ENCODE measurements at places on chromosomes 11 and 22. TPM values are rescaled to one million over a fixed set of nuclear protein-coding genes. Genes with fewer than 3 reads are reported as not detected.
A peak's percentile ranks its signal among the peaks of the same experiment; 100 is the strongest.

DNA sequence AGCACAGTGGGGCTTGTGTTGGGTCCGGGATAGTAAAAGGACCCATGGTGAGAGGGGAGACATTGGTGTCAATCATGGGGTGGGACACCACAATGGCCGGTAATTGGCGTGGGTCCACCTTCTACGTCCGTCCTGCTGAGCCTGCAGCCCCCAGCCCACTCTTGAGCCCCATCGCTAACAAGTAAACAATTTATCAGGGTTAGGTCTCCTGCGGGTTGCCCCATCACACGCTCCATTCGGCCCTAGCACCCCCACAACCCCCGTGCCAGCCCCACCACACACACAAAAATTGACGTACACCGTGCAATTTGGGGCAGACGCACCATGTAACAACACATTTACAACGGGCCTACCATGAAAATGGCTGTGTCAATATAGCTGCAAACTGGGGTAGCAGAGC is 86.5 kb upstream of the HTATIP2 start:
- no peak for DNase-seq
- no peaks in the 10 kb centered on the region for H3K27me3 ChIP-seq
- H3K4me3 ChIP-seq = no peak overlapping the region
- H3K27ac ChIP-seq = no peak overlapping the region

GRCh38 chr22:26169315-26170111 is at the start of gene SEZ6L:
Gene SEZ6L, plus strand, starts transcription at chr22:26169462. Its CDS starts 208 bp downstream, at chr22:26169670.
- no peaks in the 10 kb centered on the region for H3K36me3 ChIP-seq
- peaks cover 27% of the 10 kb centered on the region for H3K4me1 ChIP-seq
- peak; percentile 75 for DNase-seq
- peak within 1 kb of the TSS; percentile 45 for H3K4me3 ChIP-seq
- no peak within 1 kb of the TSS for H3K27ac ChIP-seq

GRCh38 chr11:127273593-127274327 is 273.2 kb upstream of the KIRREL3 start:
- H3K27ac ChIP-seq = no peak overlapping the region
- no peaks in the 10 kb centered on the region for H3K4me1 ChIP-seq
- no peak for DNase-seq
- H3K4me3 ChIP-seq = no peak overlapping the region

- DNase-seq = no peak
- H3K36me3 ChIP-seq = no peaks in the 10 kb centered on the region
- peaks cover 6% of the 10 kb centered on the region for H3K27me3 ChIP-seq
- no peaks in the 10 kb centered on the region for H3K4me1 ChIP-seq
These were observed 25.0 kb upstream of the SYN3 start for GRCh38 chr22:33083212-33083611.

DNA sequence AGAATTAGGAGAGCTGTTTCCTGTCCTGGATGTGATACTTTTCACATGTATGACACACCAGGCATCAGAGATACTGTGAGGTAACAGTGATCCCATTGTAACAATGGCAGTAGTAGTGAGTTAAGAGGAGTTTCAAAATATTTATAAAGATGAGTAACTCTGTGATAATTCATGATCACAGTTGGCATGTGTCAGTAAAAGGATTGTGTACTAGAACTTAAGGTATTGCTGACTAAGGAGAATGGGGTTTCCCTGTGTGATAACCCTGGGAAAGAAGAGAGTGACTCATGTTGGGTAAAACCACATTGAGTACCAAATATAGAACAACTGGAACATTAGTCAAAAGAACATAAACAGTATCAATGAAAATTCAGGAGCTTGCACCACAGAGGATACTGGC is 22.9 kb upstream of the SLC5A1 start:
- peaks cover 6% of the 10 kb centered on the region for H3K27me3 ChIP-seq
- no peaks in the 10 kb centered on the region for H3K4me1 ChIP-seq
- H3K27ac ChIP-seq = no peak overlapping the region
- no peak overlapping the region for H3K4me3 ChIP-seq

DNA sequence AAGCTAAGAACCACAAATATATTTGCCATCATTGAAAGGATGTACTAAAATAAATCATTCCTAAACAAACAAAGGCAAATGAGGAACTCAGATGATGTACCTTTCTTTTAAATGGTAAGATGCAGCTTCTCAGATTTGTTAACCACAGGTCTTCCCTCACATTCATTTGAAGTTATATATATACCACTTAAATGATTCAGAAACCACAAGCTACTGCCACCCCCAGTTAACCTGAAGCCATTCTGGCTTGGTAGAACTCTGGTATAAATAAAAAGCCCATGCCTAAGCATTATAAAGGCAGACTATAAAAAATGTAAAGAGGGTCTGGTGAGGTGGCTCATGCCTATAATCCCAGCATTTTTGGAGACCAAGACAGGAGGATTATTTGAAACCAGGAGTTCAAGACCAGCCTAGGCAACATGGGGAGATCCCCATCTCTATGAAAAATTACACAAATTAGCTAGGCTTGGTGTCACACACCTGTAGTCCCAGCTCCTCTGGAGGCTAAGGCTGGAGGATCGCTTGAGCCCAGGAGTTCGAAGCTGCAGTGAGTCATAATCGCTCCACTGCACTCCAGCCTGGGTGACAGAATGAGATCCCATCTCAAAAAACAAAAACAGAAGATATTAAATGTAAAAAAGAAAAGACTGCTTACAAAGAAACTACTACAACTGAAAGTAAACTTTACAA is 1185.3 kb downstream of the JRKL start:
- no peak overlapping the region for H3K27ac ChIP-seq
- H3K4me1 ChIP-seq = no peaks in the 10 kb centered on the region
- no peaks in the 10 kb centered on the region for H3K36me3 ChIP-seq
- no peak for DNase-seq

- H3K27me3 ChIP-seq = no peaks in the 10 kb centered on the region
- no peak overlapping the region for H3K27ac ChIP-seq
- DNase-seq = no peak
- H3K4me3 ChIP-seq = no peak overlapping the region
These were observed 74.1 kb downstream of the LRP5 start for GRCh38 chr11:68386331-68386978.

GRCh38 chr11:73423506-73423905 is 47.3 kb downstream of the RELT start:
- H3K27me3 ChIP-seq = no peaks in the 10 kb centered on the region
- no peak overlapping the region for H3K4me3 ChIP-seq
- peaks cover 10% of the 10 kb centered on the region for H3K36me3 ChIP-seq
- H3K27ac ChIP-seq = no peak overlapping the region

DNA sequence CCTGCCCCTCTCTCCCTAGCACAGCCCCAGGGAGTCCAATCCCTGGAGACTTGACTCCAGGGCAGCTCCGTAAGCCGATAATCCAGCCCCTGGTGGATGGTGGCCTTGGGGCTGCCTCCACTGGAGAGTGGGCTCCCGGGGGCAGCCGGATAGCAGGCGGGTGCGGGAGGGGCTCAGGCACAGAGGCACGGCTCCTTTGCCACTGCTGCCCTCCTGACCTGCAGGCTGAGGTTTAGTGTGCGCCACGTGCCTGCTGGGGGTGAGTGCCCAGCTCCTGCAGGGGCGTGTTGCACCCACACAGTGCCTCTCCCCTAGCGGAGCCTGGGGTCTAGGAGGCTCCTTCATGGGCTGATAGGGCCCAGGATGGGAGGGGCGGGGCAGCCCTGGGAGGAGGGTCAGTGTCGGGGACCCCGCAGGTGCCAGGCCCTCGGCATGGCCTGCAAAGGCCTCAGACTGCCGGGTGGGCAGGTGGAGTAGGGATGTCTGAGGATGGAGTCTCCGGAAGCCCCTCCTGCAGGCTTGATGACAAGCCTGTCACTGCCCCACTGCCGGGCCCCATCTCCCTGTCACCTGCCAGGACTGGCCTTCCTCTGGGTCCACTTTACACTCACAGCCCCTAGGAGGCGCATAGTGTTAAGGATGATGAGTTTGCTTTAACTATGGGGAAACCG is 5.6 kb downstream of the DUSP8 start:
- H3K27ac ChIP-seq = no peak overlapping the region
- peaks cover 15% of the 10 kb centered on the region for H3K27me3 ChIP-seq
- peaks cover 3% of the 10 kb centered on the region for H3K36me3 ChIP-seq
- H3K4me3 ChIP-seq = no peak overlapping the region
- peak; percentile 11 for DNase-seq

DNA sequence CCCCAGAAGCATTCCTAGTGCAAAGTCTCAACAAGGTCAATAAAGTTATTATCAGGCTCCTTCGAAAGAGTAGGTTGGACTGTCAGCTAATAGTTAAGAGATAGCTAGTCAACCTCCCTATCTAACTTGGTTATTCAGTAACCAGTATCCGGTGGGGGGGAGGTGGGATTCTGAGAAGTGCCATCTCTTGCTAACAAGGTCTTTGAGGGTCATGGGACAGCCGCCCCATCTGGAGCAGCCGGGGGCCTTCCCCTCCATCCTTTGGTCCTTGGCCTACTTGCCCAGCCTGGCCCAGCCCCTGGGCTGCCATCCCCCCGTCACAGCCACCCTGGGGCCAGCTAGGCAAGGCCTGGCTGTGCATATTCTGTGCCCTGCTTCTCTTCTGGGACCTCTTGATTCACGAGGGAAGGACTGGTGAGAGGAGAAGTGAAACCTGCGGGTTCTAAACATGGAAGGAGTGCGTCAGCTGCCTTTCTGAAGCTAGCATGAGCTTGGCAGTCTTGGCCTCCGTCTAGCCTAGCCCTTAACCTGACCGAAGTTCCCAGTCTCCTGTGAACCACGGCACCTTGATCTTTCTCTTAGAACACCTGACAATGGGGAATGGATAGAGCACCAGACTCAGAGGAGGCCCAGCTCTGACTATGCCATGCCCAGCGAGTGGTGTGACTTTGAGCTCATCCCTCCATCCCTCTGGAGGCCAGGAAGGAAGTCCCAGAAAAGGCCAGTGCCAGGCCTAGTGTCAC is 9.3 kb downstream of the SLC37A2 start:
- H3K27ac ChIP-seq = no peak overlapping the region
- H3K27me3 ChIP-seq = peaks cover 11% of the 10 kb centered on the region
- peaks cover 17% of the 10 kb centered on the region for H3K4me1 ChIP-seq

DNA sequence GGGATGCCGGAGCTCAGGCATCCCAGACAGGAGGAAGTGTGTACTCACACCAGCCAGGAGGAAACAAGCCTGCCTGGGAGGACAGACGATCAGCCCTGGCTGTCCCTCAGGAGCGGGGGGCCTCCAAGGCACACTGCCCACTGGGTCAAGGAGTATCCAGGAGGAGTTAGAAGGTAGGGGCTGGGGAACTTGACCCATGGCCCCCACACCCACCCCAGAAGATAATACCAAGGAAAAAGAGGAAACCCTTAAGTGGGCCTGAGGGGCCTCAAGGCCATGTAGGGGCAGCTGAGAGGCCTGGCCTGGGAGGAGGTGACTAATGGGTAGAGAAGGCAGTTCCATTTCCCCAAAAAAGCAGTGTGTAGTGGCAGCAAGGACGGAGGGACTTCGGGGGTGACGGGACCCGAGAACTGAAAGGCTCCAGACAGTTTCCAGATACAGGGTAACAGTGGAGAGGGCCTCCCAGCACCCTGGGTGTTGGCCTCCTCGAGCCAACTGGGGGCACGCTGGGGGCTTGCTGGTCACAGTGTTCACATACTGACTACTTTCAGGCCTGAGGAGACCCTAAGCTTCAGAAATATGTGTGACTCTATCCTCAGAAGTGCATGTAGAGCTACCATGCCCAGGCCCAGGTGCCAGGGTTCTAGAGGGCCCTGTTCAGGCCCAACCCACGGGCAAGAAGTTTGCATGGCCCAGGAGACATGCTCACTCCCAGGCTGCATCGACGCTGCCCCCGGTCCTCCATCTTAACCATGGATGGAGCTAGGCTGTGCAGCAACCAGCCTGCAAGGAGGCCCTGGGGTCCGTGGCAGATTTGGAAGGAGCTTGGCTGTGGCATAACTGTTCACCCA is 75.7 kb upstream of the PITPNB start:
- H3K4me3 ChIP-seq = no peak overlapping the region
- no peaks in the 10 kb centered on the region for H3K27me3 ChIP-seq
- H3K27ac ChIP-seq = no peak overlapping the region
- no peak for DNase-seq
- H3K4me1 ChIP-seq = no peaks in the 10 kb centered on the region

GRCh38 chr11:91794146-91794545 is 430.5 kb upstream of the FAT3 start:
- no peak for DNase-seq
- H3K4me1 ChIP-seq = no peaks in the 10 kb centered on the region
- no peaks in the 10 kb centered on the region for H3K36me3 ChIP-seq

GRCh38 chr11:123000721-123001120 is 19.1 kb upstream of the BSX start:
- no peaks in the 10 kb centered on the region for H3K4me1 ChIP-seq
- peaks cover 34% of the 10 kb centered on the region for H3K27me3 ChIP-seq
- H3K36me3 ChIP-seq = no peaks in the 10 kb centered on the region
- no peak for DNase-seq
- no peak overlapping the region for H3K4me3 ChIP-seq

- DNase-seq = no peak
- no peaks in the 10 kb centered on the region for H3K4me1 ChIP-seq
- no peak overlapping the region for H3K27ac ChIP-seq
- no peaks in the 10 kb centered on the region for H3K36me3 ChIP-seq
These were observed 18.6 kb downstream of the KCNC1 start for GRCh38 chr11:17753153-17753552.

DNA sequence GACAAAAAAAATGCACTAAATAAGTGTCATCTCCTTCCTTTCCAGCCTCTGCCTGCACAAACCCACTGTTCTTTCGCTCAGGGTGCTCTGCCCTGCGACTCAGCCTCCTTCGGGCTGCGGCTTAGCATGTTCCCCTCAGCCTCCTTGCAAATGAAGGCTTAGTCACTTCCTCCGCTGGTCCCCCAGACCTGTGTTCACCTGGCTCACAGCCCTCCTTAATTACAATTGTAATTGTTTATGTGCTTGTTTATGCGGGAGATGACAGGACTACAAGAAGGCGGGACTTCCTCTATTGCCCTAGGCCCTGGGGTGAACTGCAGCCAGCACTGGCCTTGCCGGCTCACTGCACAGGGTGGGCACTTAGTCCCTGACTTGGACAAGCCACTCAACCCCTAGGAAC is 303.6 kb downstream of the KIRREL3 start:
- no peaks in the 10 kb centered on the region for H3K36me3 ChIP-seq
- H3K27me3 ChIP-seq = no peaks in the 10 kb centered on the region
- no peak overlapping the region for H3K27ac ChIP-seq
- no peaks in the 10 kb centered on the region for H3K4me1 ChIP-seq

DNA sequence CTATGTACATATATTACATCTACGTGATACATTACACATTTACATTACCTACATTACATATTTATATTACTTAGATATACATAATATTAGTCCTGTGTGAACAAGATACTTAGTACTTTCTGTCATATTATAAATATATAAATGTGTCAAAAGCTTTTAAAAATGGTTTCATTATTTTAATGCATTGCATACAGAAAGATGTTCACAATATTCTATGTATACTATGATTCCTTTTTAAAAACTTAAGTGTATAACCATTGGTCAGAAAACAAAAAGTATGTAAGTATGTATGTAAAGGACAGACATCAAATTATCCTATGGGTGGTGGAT is 647 bp upstream of the ZW10 start:
- DNase-seq = no peak
- no peaks in the 10 kb centered on the region for H3K27me3 ChIP-seq
- H3K27ac ChIP-seq = peak overlapping the region; percentile 90
- H3K36me3 ChIP-seq = peaks cover 17% of the 10 kb centered on the region

TEF gene
- 12.2 TPM for polyA plus RNA-seq

PATE4 gene
- not detected for polyA plus RNA-seq

OR2AG2 gene
- not detected for polyA plus RNA-seq

XKR3 gene
- not detected for polyA plus RNA-seq

SLC35C1 gene
- 8.4 TPM for polyA plus RNA-seq

PIH1D2 gene
- 2.9 TPM for polyA plus RNA-seq

OR8A1 gene
- polyA plus RNA-seq = not detected

ZNF74 gene
- polyA plus RNA-seq = 3.1 TPM

AMOTL1 gene
- 6.1 TPM for polyA plus RNA-seq

RFPL1 gene
- polyA plus RNA-seq = not detected

PRRG4 gene
- 3.7 TPM for polyA plus RNA-seq

KDELR3 gene
- 12.8 TPM for polyA plus RNA-seq

FGF4 gene
- not detected for polyA plus RNA-seq
